ENCODE measurements at places on chromosomes 6 and 20.

GRCh38 chr6:147855803-147856482 is 347.5 kb downstream of the SAMD5 start:
- DNase-seq, result no peak

- DNase-seq, result no peak
Observed at GRCh38 chr6:129866256-129866655, 5.1 kb upstream of the TMEM244 start.

DNA sequence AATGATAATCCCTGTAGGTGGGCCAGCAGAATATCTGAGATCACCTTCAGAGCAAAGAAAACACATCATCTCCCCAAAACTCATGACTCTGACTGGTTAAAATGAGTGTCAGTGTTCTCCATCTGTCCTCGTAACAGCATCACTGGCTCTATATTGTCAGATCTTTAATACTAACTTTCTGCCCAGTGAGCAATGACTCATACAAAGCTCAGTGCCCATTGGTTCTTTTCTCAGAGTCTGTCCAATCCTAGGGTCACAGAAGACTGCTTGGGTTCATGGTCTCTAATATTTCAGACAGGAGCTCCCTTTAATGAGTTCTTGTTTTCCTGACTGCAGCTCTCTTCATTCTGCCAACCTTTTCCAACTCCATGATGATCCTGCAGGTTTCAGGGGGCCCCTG is 36.4 kb downstream of the HLA-DPB1 start:
- DNase-seq, result peak; percentile 30

GRCh38 chr6:96089173-96089572 is 73.4 kb downstream of the FUT9 start:
- DNase-seq, result peak; percentile 14

GRCh38 chr6:15243910-15244619 is 1.8 kb upstream of the JARID2 start:
- peak; percentile 35 for DNase-seq

DNA sequence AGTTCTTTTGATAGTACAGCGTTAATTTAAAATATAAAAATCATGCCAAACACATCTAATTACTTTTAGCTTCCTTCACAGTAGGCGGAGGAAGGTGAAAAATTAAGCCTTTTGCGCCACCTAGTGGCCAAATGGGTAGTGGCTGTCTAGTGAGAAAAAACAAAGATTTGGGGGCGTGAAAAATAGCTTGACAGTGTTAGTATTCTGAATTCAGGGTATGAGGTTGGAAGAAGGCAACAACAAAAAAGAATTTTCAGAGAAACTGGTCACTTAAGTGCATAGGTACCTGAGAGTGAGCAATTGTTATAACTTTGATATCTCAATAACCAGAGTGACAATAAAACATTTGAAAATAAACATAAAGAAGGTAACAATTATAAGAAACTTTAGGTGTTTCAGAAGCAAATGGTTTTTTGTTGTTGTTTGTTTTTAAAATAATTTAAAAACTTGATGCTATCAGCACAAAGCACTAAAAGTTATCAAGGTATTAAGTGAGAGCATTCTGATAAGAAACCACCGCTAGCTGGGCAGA is 14.3 kb downstream of the PSMB9 start:
- DNase-seq, result peak; percentile 30
